Suprapubic skin (tissue), 4 donors: ENCODE measurements at places on chromosomes 2 and 18. TPM values are rescaled to one million over a fixed set of nuclear protein-coding genes. Genes with fewer than 3 reads are reported as not detected.
A peak's percentile ranks its signal among the peaks of the same experiment; 100 is the strongest.

- no peak for DNase-seq
These were observed 18.0 kb downstream of the SLC9A2 start for GRCh38 chr2:102637358-102637757.

DNA sequence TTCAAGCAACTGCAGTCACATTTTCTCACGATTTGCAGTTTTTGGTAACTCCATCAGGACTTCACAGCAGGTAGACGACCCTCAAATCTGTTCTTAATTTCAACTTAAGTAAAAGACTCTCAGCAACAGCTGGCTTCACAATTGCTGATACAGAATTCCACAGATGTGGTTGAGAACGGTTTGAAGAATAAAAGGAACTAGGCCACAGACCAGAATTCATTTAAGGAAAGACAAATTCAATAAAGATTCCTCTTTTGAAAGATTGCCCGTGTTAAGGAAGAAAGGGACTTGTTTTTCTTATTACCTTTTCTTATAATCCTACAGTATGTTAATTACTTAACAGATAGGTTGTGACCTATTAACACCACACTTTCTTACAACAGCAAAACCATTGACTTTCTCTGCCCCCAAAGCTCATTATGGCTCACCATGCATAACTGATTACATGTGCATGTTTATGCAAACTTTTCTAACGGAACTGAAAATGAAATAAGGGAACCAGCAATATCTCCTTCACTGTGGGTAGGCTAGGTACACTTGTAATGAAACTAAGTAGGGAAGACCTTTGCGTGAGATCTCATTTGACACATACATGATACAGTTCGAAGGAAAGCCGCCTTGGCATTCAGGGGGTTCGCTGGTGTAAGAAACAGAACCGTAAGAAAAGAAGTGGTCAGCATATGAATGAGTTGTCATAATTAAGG lies 4.7 kb upstream of the ZNF516 start:
- no peak for DNase-seq

DNA sequence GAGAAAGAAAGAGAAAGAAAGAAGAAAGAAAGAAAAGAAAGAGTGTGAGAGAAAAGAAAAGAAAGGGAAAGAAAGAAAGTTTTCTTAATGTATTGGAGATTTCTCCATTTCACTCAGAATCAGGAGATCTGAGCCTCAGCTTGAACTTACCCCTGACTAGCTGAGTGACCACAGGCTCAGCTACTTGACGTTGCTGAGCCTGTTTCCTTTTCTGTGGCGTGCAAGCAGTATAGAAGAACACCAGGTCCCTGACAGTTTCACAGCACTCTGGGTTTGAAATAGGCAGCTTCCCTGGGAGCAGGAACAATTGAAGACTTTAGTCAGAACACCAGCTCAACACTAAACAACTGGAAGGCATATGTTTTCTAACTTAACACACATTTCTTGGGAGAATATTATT lies 44.7 kb downstream of the MARCO start:
- DNase-seq: no peak

NT5C1B gene
- not detected for total RNA-seq

GRCh38 chr2:179106676-179107428 lies 56.9 kb upstream of the CCDC141 start:
- DNase-seq: no peak

- DNase-seq: no peak
These were observed 218.1 kb downstream of the ARHGAP15 start for GRCh38 chr2:143347271-143347695.

PRR30 gene
- total RNA-seq: not detected

FEV gene
- not detected for total RNA-seq

C1QL2 gene
- not detected for total RNA-seq

- no peak for DNase-seq
These were observed 237.5 kb downstream of the KLHL29 start for GRCh38 chr2:23622466-23622865.

GRCh38 chr18:57837917-57838548 lies 34.9 kb upstream of the ATP8B1 start:
- DNase-seq: no peak

- DNase-seq: no peak
These were observed 457.2 kb upstream of the MEX3C start for GRCh38 chr18:51654488-51655326.

GRCh38 chr2:134443814-134444480 lies 190.1 kb downstream of the MGAT5 start:
- peak; percentile 40 for DNase-seq

DNA sequence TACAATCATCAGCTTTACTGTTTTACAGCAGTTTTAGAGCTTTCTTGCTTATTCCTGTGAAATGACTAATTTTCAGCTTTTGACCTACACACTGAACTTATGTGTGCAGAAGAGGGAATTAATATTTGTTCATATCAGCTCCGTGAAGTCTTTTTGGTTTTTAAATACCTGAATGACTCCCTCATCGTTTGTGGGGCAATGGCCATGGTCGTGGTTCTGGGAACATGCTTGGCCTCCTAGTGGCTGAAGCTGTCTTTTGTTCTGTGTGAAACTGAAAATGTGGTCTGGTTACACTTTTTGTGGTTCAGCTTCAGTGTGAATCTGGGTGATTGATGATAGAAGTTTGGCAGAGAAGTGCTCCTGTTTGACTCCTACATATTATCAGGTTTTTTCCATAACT lies 408.1 kb downstream of the THSD7B start:
- DNase-seq: no peak

DNA sequence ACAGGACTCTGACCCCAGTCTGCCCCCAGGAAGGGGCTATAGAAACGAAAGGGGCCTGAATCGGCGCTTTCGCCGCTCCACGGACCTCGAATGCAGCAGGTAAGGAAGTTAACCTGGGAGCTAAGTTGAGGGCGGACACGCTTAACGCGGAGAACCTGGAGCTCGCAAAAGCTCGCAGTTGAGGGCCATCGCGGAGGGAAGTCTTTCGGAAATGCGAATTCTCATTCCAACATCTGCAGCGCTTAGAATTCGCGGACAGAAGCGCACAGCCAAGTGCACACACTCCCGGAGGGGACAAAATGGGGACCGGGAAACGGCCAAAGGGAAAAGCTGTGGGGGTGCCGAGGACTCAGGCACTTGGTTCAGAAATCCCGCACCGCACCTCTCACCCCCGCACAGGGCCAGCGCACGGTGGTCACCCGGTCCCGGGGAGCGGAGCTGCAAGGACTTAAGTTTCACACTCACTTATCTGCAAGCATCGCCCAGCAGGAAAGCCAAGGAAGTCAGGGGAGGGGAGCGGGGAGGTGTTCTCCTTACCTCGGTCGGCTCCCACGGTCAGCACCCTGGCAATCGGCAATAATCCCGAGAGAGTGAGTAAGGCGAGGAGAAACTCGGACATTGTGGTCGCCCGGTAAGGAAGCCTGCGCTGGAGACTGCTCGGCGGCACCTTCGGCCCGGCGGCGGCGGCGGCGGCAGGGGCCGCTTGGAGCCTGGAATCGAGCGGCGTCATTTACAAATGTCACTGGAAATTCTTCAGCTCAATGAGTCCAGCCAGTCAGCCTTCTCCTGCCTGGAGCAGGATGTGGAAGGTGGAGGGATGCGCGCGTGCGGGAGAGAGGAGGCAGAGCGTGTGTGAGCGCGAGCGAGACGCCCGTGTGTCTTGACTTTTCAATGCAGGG lies 456 bp downstream of the LRP1B start:
- peak; percentile 83 for DNase-seq

DNA sequence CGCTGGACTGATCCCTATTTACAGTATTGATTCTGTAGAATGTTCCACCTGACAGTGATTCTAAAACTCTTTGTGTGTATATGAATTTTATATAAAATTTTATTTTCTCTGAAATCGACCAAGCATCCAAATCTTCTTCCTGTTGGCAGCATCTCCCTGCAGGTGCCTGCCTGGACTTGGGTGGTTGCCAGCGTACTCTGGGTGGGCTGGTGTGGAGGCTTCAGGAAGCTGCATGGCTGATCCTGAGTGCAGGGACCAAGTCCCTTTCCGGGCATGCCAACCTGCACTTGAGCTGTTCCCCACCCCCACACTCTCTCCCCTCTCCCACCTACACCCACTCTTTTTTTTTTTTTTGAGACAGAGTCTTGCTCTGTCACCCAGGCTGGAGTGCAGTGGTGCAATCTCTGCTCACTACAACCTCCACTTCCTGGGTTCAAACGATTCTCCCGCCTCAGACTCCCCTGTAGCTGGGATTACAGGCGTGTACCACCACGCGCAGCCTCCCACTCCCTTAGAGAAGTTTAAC lies 53.2 kb upstream of the ALKAL2 start:
- no peak for DNase-seq

TRIB2 gene
- 61.3 TPM for total RNA-seq

GRCh38 chr2:111161971-111162370 lies 41.3 kb downstream of the BCL2L11 start:
- no peak for DNase-seq

UGT1A4 gene
- total RNA-seq: 1.8 TPM

GRCh38 chr2:203401-203800 lies 60.4 kb downstream of the SH3YL1 start:
- no peak for DNase-seq

COA5 gene
- total RNA-seq: 33.3 TPM

DNA sequence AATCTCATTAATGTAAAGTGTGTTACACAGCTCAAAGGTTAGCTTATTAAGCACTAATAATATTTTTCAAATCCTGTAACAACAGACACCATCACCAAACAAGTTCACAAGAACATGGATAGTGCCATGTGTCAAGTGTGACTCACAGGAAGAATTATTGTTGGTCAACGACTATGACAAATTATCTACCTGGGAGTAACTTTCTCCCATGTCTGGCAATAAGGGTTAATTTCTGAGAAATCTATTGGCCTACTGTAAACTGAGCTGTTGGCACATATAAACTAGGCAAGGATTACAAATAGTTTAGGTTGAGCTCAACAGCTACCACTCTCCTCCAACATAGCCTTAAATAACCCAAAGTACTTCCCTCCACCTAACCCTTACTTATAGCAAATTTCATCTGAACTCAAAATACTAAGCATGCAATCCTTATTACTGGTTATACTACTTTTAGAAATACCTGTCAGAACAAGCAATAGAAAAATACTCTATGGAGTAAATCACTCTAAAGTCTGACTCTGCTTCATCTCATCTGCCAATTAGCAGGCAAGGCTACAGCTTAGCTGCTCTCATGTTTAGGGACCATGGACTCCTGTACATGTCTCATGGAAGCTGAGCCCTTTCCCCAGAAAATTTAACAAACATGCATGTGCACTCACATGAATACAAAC lies 223.0 kb downstream of the NBAS start:
- DNase-seq: no peak

TPO gene
- total RNA-seq: 1.3 TPM

HOXD12 gene
- total RNA-seq: not detected

GRCh38 chr2:229445019-229445418 lies 173.9 kb upstream of the PID1 start:
- peak; percentile 85 for DNase-seq

DNA sequence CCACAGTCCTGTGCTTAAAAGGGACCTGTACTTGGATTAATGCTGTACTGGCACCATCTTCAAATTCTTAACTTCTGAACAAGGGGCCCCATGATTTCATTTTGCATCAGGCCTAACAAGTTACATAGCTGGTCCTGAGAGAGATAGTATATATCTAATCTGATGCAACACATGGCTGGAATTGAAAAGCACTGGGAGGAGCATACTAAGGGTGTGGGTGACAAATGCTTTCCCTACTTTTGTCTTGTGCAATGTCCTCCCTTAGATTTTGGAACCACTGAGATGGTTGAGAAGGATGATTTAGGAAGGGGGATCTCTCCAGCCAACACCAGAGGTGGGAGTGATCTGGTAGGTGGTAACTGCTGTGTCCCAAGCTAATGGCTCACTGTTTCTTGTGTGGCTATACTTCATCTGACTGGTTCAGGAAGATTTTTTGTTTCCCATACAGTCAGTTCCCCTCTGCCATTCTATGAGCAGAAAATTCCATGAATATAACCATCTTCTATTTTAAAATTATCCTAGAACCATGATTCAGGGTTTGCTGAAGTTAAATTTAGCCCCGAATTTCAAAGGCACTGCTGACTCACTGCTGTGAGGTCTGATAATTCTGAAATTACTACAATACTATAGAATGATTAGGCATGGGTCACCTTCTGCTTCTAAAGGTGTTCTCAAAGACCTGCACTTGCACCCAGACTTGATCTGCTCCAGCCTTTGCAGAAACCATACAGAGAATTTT lies 108.3 kb upstream of the NCKAP5 start:
- no peak for DNase-seq

DNA sequence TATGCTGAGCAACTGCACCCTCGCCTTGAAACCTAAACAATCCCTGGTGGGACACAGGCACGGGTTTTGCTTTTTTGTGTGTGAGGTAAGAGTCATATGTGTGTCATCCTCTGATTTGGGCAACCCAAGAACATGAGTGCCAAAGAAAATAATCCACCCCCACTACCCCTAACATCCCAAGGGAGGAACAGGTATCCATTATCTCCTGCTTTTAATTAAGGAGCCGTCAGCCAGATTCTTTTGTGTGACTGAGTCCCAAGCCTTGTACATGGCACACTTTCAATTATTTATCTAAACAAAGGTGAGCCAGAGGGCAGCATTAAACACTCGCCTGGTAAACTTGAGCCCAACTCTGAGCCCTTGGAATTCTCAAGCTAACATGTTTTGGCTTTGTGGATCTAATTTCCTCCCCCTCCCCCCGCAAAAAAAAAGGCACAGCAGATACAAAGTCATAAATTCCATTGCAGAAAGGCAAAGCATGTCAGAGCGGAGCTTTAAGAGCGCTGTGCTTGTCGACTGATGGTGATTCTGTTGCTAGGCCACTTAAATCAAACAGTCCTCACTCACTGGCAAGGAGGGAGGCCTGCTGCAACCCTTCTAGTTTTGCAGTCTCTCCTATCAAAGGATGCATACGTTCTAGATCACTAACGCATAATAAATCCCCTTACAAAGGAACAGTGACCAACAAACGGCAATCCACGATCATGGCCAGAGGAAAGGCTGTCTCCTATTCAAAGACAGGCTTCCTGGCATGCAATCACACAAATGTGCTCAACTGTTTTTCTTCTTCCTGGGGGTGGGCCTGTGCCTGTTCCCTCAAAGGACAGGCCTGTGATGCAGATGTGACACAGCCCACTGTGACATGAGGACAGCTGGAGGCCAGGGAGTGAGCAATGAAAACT lies 143.5 kb upstream of the LMAN1 start:
- no peak for DNase-seq

TRIM54 gene
- not detected for total RNA-seq

PROC gene
- 0.36 TPM for total RNA-seq

DNA sequence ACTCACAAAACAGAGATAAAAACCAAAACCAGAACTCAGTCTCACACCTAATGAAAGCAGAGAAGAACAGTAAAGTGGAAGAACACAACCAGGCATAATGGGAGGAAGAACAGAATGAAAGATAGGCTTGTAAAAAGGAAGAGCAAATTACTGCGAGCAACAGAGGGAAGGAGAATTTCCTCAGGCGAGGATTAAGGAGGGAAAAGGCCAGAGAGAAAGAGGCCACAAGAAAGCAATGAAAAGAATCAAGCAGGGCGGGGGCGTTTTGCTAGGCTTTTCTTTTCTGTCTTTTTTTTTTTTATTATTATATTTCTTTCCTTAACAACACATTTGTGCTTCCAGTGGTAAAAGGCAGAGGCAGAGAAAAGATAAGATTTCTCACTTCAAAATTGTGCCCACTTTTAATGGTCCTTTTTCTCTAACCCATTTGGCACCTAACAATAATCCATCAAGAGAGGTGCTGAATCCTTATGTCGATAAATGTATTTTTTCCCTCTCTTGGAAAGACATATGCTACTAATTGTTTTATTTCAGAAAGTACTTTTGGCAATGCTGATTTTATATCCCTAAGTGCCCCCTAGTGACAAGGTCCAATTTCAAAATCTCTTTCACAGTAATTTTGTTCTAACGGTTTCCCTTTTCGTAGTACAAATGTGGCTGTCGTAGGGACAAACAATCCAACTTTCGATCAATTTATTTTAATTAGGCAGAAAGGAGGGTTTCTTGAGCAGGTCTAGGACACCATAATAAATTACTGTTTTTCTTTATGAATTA lies 138.7 kb upstream of the AQP4 start:
- DNase-seq: no peak

PARD6G gene
- 47.5 TPM for total RNA-seq
